ENCODE measurements at places on chromosomes 3 and 15.

- no peak for DNase-seq
Observed at GRCh38 chr3:141051443-141052200, 475 bp downstream of the SPSB4 start.

DNA sequence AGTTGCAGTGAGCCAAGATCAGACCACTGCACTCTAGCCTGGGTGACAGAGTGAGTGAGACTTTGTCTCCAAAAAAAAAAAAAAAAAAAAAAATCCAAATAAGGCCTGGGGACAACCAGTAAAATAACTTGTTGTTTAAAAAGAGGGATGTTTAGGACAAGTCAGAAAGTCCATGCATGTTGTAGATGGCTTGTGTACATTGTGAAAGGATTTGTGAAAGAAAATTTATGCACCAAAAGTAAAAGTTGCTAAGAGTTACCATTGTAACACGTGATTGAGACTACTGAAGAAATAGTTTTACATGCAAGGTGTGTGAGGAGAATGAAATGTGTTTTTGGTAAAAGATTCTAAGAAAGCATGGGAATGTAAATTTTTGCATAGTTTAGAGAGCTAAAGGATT lies 35.7 kb upstream of the SEC61A1 start:
- DNase-seq = no peak

DNA sequence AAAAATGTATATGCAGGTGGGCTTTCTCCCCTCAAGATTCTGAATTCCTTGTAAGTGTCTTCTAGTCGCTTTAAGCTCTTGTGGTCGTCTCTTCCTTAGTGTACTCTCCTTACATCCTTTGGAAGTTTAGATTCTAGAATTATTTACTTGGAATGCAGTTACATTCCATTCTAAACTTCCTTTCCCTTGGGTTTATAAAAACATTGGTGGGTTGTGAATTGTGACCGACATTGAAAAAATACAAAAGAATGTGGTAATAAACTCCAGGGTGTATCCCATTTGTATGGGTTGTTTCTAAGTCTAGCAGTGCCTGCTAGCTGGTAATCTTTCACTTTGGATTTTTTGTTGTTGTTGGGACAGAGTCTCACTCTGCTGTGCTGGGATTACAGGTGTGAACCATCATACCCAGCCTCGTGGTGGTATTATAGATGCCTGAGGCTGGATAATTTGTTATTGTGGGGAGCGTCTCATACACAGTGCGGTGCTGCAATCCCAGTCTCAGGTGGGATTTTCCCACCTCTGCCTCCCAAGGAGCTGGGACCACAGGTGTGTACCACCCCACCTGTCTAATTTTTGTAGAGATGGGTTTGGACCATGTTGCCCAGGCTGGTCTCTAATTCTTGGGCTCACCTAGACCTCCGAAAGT lies 9.1 kb downstream of the CHD2 start:
- DNase-seq = no peak

- DNase-seq = no peak
Observed at GRCh38 chr3:4139462-4140140, 163.6 kb upstream of the SETMAR start.

DNA sequence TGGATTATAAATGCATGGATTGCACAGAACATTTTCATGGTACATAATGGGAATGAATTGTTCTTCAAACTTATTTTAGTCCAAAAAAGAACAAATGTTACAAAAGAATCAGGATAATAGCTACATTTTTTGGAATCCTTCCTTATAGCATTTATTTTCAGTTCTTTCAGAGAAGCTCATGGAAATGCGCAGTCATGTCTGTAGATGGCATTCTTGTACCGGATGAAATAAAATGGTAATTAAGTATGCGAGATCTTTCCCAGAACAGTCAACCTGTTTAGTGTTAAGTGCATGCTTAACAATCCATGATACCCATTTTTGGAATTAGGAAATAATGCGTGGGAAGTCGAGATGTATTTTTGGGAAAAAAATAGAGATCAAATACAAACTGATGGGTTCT lies 38.2 kb upstream of the GOLGA8B start:
- peak; percentile 44 for DNase-seq

- DNase-seq = no peak
Observed at GRCh38 chr3:18827664-18828063, 320.6 kb upstream of the KCNH8 start.

- DNase-seq = no peak
Observed at GRCh38 chr3:126527006-126527405, 3.1 kb downstream of the CHST13 start.

GRCh38 chr3:139016430-139017048 lies 4.2 kb downstream of the PRR23B start:
- no peak for DNase-seq

DNA sequence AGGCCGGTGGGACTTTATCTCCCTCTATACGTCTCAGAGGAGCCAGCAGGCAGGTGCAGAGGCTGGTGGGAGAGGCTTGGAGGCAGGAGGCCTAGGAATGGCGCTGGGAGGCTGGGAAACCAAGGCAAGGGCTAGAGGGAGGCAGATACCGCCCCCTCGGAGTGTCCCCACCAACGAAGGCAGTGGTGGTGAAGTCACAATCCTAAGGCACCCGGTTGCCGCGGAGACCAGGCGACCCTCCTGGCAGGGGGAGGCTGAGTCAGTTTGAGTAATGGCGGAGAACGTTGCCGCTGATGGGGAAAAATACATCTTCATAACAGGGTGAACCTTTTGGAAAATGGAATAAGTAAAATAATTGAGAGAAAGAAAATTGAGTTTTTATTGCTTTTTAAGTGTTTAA lies 29.9 kb upstream of the CACNA2D2 start:
- DNase-seq = no peak

- no peak for DNase-seq
Observed at GRCh38 chr3:171822431-171823106, 12.3 kb upstream of the PLD1 start.

- no peak for DNase-seq
Observed at GRCh38 chr3:41920406-41920965, 41.4 kb downstream of the ULK4 start.

DNA sequence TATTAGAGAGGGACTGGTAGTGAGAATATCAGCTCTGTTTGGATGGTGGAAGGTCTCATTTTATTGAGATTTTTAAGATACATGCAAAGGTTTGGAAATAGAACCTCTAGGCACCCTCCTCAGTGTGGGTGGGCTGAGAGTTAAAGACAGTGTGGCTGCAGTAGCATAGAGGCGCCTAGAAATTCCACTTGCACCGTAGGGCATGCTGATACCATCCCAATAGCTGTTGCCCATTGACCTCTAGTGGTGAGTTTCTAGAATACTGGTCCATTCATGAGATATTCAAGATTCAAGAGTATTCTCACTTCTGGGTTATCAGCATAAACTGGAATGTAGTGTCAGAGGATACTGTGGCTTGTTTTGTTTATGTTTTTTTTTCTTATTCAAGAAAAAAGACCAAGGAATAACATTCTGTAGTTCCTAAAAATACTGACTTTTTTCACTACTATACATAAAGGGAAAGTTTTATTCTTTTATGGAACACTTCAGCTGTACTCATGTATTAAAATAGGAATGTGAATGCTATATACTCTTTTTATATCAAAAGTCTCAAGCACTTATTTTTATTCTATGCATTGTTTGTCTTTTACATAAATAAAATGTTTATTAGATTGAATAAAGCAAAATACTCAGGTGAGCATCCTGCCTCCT lies 87.2 kb downstream of the TGFBR2 start:
- peak; percentile 83 for DNase-seq

DNA sequence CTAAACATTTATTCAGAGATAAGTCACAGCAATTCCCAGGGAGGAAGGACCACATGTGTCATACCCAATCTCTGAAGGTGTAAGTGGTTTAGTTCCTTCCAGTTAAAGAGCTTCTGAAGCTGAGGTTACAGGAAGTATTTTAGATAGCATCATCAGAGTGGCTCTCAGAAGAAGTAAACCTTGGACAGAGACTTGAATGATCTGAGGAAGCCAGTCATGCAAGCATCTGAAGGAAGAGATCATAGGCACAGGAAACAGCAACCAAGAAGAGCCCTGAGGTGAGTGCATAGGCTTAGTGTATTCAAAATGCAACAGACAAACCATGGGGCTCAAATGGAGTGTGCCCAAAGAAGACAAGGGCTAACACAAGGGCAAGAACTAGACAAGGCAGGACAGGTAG lies 210.3 kb downstream of the ULK4 start:
- DNase-seq = no peak

DNA sequence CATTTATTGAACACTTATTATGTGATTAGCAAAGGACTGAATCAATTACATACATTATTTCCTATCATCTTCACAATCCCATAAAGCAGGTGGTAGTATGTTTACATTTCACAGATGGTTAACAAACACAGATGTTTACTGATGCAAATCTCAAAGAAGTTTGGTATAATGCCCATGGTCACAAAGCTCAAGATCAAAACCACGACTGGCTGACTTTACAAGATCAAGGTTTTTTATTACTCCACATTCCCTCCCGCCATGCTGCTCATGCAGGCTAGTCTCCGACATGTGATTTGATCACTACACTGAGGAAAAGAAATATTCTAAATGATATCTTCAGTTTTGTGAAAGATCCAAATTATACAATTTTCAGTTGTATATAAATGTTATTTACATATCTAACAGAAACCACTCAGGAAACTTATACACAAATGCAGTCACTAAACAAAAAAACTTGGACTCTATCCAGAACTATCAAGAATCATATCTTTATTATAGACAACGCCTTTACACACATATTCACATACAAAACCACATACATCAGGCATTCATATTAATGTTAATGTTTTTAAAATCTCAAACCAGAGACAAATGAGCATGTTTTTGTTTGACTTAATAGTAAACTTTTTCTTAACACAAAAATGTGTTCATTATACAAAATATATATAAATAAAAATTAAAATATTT lies 235.5 kb downstream of the SCAPER start:
- DNase-seq = no peak

DNA sequence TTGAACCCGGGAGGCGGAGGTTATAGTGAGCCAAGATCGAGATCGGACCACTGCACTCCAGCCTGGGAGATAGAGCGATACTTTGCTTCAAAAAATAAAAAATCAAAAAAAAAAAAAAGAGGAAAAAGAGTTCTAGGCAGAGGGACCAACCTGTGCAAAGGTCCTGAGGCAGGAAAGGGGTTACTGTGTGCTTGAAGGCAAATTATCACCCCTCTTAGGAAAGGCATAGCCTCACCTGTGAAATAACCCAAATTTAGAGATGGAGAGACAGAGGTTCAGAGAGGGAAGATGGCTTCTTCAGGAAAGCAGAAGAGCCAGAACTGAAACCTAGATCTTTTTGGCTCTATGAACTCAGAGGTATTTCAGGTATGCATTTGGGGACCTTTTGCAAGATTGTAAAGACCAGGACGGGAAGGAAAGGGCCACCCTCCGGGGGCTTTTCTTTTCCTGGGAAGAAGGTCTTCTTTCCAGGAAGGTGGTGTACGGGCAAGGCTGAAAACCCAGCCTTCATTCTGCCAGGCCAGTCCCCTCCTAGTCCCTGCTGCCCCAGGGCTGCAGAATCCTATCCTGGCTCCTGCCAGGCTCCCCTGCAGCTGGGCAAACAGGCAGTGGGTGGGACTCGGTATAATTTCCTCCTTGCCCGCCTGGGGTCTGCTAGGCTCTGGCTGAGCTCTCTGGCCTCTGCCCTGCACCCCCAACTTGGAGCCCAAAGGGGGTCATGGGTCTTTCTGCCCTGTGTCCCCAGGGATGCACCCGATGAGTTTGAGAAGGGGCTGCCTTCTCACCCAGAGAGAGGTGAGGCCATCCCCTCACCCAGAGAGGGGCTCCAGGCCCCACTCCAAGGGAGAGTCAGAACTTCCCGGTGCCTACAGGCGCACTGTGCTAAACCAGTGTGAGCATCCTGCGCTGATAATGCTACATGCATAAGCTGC lies 14.4 kb upstream of the CSK start:
- DNase-seq = no peak

DNA sequence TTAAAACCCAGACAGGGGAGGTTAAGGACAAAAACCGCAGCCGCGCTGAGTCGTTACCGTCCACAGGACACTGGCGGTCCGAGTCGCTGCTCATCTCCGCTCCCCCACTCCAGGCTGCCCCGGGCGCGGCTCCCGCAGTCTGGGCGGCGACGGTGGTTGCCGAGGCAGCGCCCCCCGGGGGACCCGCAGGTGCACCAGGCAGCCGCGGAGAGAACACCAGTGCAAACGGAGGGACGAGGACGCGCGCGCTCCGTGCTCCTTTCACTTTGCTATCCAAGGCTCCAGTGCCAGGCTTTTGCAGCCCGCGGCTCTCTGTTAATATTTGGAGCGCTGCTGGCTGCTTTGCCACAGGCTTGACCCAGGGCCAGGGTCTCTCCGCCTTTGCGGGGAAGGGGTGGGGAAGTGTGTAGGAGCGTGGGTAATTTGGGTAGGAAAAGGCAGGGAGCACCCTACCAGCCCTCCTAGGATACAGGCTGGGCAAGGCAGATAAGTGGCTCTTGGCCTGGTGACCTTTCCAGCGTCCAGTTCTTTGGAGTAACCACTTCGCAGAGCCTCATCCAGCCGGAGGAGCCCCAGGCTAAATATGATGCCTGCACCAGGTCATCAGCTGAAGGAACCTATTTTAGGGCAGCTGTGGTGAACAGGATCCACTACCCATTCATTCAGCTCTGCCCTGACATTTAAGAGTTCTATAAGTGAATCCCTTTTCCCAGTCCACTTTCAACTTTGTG lies at the start of gene GADL1:
TSS of gene GADL1 (minus strand) at position 141 of the 731 bp plus-strand sequence. CDS start at position 94, 47 bp downstream.
- peak; percentile 0 for DNase-seq

DNA sequence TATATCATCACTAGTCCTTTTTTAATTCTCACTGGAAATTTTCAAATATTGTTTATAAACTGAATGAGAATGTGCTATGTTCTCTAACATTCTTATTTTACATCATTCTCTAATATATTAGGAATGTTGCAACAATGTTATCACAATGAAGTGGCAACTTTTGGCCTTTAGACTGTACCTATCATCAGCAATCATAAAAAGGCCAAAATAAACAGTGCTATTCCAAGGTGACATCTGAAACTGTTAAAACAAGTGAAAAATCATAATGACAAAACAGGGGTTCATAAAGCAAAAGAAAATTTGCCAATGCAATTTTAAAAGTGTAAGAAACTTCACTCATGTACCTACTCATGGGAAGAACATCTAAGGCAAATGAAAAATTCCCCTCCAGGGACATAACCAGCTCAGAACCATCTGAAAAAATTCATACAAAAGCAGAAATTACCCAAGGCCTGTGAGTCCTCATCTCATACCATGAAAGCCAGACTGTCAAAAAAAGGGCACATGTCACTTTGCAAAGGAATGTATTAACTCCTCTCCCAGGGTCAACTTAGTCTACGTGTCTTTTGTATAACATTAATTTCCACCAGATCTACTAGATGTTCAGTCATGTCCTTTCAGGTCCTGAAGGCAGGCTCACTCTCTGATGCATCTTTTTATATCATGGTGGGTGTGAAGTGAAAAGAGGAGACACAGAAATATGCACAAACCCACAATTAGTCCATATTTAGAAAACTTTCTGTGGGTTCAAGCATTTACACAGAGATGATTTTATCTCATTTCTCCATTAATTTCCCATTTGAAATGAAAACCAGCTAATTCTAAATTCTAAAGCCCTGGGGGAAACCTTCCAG lies 211.9 kb downstream of the CBLB start:
- no peak for DNase-seq

GRCh38 chr3:56915966-56916586 lies 114.3 kb upstream of the ARHGEF3 start:
- DNase-seq = no peak
